ENCODE measurements at places on chromosomes 16 and 17.

- no peak for DNase-seq
Observed at GRCh38 chr17:2263183-2264066, 40.2 kb downstream of the SMG6 start.

DNA sequence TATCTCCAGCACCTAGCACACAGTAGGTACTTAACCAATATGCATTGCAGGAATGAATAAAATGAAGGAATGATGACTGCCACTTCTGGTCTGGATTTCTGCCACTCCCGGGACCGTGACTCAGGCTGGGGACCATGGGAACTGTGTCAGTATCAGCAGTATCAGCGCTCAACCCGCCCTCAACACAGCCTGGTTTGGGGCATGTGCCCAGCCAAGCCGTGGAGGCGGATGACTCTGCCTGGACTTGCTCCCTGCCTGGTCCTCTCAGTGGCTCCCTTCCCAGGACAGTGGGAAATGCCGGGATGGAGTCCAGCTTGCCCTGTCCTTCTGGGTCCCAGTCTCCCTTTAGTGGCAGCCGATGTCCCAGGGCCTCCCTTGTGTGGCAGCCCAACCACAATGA is 55.1 kb downstream of the SRCIN1 start:
- no peak for DNase-seq

- DNase-seq = no peak
Observed at GRCh38 chr17:17455173-17455572, 21.6 kb upstream of the MED9 start.

DNA sequence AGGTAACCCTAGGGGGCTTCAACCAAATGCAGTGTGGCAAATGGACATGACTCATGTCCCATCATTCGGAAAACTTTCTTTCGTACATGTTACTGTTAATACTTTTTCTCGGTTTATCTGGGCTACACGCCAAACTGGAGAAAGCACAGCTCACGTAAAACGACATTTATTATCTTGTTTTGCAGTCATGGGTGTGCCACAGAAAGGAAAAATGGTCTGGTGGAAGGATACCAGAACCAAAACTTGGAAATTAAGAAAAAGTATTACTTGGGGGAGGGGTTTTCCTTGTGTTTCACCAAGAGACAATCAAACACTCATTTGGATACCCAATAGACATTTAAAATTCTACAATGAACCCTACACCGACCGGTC is 23.6 kb downstream of the ALOX15B start:
- no peak for DNase-seq

- no peak for DNase-seq
Observed at GRCh38 chr16:81544700-81545271, 100.2 kb downstream of the CMIP start.

- DNase-seq = no peak
Observed at GRCh38 chr16:57409870-57410587, 5.5 kb downstream of the CCL17 start.

GRCh38 chr17:81840826-81841778 is 6.3 kb upstream of the PPP1R27 start:
- no peak for DNase-seq

DNA sequence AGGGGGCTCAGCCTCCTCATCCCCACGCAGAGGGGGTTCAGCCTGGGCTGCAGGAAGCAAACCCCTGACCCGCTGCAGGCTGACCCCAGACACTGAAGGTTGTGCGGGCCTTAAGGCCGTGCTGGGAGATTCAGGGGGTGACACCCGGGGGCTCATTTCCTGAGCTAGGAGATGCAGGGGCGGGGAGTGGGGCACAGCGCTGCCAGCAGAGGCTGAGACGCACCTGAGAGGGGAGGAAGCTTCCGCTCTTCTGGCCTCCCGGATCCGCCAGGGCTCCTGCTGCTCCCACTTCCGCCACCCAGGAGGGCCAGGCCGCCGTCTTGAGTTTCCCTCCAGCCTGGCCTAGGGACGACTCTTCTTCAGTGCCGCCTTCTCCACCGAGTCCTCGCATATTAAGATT is 173.2 kb upstream of the FOXF1 start:
- no peak for DNase-seq

GRCh38 chr16:64295466-64295865 is 826.4 kb downstream of the CDH11 start:
- DNase-seq = no peak

- no peak for DNase-seq
Observed at GRCh38 chr17:14784997-14785696, 480.0 kb downstream of the PMP22 start.

DNA sequence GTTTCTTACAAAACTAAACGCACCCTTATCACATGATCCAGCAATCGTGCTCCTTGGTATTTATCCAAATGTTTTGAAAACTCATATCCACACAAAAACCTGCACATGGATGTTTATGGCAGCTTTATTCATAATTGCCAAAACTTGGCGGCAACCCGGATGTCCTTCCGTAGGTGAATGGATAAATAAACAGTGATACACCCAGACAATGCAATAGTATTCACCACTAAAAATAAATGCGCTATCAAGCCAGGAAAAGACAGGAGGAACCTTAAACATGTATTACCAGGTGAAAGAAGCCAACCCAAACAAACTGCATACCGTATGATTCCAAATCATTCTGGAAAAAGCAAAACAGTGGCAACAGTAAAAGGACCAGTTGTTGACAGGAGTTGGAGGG is 10.0 kb downstream of the SPATA32 start:
- no peak for DNase-seq

DNA sequence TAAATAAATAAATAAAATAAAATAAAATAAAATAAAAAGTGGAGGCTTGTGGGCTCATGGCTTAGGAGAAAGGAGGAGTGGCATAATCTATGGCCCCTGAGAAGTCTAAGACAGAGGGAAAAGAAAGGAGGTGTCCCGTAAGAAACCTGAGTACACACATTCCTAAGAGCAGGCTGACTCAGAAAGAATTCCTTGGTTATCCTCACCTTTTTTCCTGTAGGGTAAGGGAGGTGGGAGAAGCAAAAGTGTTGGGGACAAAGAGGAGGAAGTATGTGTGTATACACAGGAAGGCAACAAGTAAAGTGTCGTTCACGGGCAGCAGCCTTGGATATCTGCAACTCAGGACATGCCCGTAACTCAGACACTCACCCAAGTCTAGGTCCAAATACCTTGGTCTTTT is 29.3 kb downstream of the MARF1 start:
- no peak for DNase-seq

- DNase-seq = no peak
Observed at GRCh38 chr17:12667299-12667958, 1.7 kb downstream of the MYOCD start.

DNA sequence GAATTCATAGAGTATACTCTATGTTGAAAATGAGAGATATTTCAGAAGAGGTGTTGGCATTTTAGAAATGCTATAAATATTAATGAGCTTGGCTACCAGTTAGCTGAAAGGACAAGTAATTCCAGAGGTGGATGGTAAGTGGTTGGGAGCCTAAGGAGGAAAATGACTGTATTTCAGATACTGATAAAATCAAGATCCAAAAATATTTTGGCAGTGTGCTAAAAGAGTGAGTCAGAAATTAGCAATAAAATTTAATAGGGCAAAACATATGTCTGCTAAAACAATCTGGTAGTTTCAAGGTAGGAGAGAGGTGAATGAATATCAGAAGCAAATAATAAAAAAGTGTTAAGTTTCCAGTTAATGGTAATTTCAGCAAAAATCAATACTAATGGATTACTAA is 1287.9 kb downstream of the CDH8 start:
- no peak for DNase-seq

- no peak for DNase-seq
Observed at GRCh38 chr17:49403514-49404289, 11.0 kb downstream of the PHB1 start.
